ENCODE measurements at places on chromosomes 13 and 19.

DNA sequence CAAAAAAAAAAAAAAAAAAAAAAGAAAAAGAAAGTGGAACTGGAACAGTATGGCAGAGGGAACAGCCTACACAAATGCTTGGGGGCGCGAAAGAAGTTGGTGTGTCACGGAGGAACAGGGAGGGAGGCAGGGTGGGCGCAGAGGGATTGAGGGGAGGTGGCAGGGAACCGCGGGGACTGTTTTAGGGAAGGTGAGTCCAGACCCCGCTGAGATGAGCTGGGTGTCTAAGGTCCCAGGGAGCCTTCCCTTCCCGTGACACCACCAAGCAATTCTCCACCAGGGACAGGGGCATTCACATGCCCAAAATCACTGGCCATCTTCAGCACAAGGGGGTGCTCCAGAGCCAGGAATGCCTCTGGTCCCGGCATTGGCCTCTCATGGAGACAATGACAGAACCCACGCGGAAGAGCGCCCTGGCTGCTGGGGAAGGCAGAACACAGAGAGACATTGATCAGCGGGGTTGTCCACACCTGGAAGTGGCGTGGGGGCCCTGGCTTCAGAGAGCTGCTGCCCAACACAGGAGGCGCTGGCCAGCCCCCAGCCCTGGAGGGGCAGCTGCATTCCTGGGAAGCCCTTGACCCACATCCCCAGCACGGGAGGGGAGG is 6.9 kb downstream of the PEAK3 start:
- no peak for DNase-seq

DNA sequence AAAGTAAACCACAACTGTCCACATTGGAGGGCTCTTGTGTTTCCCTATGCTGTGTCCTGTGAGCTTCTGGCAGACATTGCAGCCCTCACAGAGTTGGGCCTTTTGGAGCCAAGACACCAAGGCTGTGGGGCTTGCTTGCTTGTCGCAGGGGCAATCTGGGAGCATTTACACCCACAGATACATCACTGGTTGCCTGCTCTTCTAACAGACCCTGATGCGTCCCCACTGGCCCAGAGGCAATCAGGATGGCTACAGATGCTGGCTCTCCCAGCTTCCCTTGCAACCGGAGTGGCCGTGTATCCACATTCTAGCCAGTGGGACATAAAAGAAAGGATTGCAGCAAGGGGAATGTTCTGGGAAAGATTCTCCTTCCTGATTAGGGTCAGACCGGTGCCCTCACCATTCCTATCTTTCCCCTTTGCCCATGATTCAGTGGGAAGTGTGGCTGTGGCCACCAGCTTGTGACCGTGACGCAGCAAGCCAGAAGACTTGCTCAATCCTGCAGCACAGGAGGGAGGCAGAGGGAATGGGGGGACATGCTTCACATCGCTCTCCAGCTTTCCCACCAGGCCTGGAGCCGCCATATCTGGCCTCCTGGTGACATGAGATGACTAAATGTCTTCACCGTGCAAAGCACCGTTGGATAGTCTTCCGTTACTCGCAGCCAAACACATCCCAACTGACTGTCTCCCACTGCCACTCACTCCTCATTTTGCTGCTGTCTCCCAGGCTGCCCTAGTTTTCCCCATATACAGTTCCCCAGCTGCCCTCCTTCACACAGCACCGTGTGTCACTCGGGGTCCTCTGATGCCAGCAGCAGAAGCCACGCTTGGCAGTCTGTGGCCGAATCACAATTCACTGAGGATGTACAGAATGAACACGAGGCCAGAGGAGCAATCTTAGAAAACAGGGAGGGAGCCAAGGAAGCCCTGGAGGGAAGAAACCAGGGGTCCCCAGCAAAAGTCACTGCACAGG is 151.0 kb downstream of the DPF1 start:
- no peak for DNase-seq

DNA sequence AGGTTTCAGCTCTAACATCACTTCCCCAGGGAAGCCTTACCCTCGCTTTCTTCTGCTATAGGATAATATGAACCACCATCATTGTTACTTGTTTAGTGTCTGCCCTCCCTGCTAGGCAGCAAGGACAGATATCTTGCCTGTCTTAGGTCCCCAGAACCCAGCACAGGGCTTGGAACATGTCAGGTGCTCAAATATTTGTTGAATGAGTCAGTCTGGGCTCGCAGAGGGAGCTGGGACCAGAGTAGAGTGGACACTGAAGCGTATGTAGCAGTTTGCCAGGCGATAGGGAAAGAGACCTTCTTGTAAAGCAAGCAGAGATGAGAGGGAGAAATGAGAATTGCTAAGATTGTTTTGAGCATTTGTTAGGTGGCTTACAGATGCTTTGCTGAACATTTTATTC is 11.7 kb downstream of the BCKDHA start:
- no peak for DNase-seq

DNA sequence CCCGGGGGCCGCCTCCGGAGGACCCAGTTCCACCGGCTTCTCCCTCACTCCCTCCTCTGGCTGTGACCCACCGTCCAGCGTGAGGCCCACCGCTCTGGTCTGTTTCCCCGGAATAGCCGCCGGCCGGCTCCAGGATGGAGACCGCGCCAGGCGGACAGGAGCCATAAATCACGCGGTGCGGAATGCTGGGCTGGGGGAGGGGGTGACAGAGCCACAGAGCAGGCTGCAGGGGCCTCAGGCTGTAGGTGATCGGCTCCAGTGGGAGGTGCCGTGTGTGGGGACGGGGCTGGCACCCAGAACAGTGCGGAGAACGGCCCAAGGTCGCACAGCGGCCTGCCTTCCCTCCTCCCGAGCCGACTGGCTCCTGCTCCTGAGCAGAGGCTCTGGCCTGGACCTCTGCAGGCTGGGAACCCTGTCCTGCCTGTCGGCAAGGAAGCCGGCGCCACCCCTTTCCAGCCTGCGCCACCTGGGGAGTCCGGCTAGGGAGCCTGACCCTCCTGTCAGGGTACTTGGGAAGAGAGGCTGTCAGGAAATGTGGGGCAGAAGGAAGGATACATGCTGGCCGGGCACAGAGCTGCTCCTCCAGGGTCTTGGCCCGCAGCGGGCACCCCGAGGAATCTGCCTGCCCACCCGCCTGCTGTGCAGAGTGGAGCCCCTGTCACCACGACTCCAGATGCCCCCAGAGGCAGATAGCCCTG is 8.3 kb downstream of the PIAS4 start:
- DNase-seq = no peak

DNA sequence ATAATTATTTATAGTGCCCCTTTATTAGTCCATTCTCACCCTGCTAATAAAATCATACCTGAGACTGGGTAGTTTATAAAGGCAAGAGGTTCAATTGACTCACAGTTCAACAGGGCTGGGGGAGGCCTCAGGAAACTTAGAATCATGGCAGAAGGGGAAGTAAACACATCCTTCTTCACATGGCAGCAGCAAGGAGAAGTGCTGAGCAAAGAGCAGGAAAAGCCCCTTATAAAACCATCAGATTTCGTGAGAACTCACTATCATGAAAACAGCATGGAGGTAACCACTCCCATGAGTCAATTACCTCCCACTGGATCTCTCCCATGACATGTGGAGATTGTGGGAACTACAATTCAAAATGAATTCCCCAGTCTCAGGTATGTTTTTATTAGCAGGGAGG is 89.9 kb upstream of the STARD13 start:
- DNase-seq = no peak

GRCh38 chr13:30712536-30713532 is 22.5 kb upstream of the ALOX5AP start:
- no peak for DNase-seq

GRCh38 chr19:1068009-1069001 is 1.3 kb downstream of the ARHGAP45 start:
- DNase-seq = no peak

DNA sequence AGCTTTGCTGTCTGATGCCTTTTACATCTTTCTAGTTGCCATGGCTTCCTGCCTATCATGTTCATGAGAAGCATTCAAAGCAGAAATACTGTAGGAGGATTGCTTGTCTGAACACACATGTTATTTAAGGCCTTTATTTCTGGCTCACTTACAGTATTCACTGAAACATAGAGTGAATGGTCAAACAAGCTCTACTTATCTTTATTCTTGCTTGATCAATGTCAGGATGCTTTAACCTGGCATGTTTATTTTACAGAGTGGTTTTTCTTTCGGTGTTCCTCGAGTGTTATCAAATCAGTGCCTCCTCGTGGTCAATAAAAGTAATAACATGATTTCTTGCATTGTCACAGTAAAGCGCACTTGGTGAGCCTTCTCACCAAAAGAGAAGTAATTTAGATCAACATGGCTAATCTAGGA is 73.5 kb upstream of the PCDH17 start:
- no peak for DNase-seq

- no peak for DNase-seq
Observed at GRCh38 chr19:40274585-40275544, 10.3 kb downstream of the AKT2 start.

- no peak for DNase-seq
Observed at GRCh38 chr19:4728871-4729270, 5.2 kb upstream of the DPP9 start.

DNA sequence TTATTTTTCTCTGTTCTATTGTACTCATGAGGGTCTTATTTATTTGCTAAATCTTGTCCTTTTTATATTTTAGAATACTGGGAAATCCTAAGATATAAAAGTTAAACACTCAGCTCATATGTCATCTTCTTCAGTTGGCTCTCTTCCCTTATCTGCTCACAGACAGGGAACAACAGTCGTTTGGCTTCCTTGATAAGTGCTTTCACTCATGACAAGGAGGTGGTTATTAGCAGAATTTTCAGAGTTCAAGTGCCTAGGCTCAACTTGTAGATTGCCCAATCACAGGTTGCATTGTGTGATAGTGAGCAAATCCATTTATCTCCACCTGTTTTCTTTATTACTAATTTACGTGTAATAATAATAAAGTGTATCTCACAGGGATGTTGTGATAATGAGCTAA is 620.3 kb upstream of the PCDH20 start:
- no peak for DNase-seq

GRCh38 chr13:109989686-109990085 is 203.3 kb upstream of the IRS2 start:
- no peak for DNase-seq

- DNase-seq = no peak
Observed at GRCh38 chr13:110980921-110981320, 66.1 kb upstream of the ANKRD10 start.

DNA sequence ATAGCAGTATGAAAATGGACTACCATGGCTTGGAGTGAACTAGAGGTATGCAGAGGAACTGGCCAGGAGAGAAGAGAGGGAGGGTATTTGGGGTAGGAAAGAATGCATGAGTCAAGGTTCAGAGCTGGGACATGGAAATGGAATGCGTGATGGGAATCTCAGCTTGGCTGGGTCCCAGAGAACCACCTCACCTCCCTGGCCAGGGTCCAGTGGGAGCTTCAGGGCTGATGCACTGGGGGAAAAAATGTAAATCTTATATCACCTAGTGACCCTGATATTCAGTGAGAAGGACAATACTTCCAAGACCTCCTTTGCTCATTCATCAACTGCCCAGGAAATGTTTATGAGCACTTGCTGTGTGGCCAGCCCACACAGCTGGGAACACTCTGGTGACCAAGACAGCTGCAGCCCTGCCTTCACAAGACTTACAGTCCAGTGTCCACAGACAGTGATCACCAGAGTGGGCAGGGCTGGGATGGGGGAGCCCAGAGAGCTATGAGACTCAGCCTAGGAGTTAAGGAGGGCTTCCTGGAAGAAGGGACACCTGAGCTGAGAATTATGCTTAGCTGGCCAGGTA is 12.8 kb downstream of the IGSF23 start:
- DNase-seq = no peak

- DNase-seq = no peak
Observed at GRCh38 chr19:29750001-29750400, 34.9 kb upstream of the C19orf12 start.

- no peak for DNase-seq
Observed at GRCh38 chr19:14142262-14143190, 6.1 kb upstream of the ASF1B start.

DNA sequence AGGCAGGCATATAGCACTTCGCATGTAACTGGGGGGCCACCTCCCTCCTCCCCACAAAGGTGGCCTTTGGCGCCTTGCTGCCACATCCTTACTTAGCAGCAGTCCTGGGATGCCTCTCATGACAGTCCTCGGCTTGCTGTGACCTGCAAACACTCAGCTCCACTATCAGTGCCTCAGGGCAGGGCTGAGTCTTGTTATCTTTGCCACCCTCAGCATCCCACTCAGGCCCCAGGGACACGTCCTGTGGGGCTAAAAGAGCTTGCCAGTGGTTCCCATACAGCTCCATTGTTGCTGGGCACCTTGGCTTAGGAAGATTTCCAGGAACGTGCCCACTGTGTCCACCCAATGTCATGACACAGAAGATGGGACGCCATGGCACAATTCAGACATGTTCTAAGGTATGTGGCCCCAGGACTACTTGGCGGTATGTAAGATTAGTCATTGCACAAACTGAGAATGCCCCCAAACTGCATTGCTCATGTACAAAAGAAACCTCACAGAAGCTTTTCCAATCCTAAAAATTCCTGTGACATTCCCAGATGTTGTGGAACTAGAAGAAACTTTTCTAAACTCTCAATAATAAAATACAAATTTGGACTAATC is 16.3 kb downstream of the DOCK9 start:
- DNase-seq = no peak

DNA sequence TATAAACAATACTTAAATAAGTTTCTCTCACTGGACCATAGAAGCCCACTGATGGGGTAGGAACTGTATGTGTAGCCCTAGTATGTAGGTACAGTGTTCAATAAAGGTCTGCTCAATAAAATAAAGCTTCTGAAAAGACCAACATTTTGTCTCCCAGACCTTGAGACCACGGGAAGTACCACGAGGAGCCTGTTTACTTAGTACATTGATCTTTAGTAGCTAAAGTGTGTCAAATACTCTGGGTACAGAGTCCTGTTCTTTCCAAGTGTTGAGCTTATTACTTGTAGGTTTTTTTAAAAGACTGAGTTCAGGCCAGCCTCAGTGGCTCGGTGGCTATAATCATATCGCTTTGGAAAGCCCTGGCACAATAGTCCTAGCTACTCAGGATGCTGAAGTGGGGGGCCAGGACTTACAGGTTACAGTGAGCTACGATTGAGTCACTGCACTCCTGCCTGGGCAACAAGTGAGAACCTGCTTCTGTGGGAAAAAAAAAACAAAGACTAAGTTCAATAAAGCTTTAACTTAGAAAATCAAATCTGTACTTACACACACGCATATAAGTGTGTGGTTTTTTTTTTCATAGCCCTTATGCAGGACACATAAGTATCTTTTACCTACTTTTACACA is 3.4 kb downstream of the MTRF1 start:
- no peak for DNase-seq
